A549 treated with dexamethasone at 1 μM for 4 hours (cell line): ENCODE measurements at places on chromosomes 2 and 18. TPM values are rescaled to one million over a fixed set of nuclear protein-coding genes. Genes with fewer than 3 reads are reported as not detected.

The LINC00305 gene
- not detected in 5 replicates for total RNA-seq

The SLC11A1 gene
- 0.11 to 0.20 TPM (median 0.16 TPM) in 5 replicates for total RNA-seq

The STPG4 gene
- total RNA-seq: 0.07 TPM in 1 of 5 replicates, not detected in the others

The NYAP2 gene
- 0.02 to 0.04 TPM (median 0.03 TPM) in 4 of 5 replicates, not detected in the other for total RNA-seq

The POTEC gene
- total RNA-seq: not detected in 5 replicates

The CD226 gene
- 0.07 to 0.21 TPM (median 0.17 TPM) in 5 replicates for total RNA-seq

The ABCB11 gene
- 0.02 to 0.08 TPM (median 0.06 TPM) in 5 replicates for total RNA-seq

The CLEC4F gene
- not detected in 5 replicates for total RNA-seq

The ANKRD62 gene
- not detected in 5 replicates for total RNA-seq

The ADAM23 gene
- total RNA-seq: 9.5 to 10.7 TPM (median 9.8 TPM) in 5 replicates

The MARCHF7 gene
- total RNA-seq: 48.3 to 68.0 TPM (median 63.1 TPM) in 5 replicates
